Mammary epithelial cell (primary cell): ENCODE measurements at places on chromosomes 2 and 18.

DNA sequence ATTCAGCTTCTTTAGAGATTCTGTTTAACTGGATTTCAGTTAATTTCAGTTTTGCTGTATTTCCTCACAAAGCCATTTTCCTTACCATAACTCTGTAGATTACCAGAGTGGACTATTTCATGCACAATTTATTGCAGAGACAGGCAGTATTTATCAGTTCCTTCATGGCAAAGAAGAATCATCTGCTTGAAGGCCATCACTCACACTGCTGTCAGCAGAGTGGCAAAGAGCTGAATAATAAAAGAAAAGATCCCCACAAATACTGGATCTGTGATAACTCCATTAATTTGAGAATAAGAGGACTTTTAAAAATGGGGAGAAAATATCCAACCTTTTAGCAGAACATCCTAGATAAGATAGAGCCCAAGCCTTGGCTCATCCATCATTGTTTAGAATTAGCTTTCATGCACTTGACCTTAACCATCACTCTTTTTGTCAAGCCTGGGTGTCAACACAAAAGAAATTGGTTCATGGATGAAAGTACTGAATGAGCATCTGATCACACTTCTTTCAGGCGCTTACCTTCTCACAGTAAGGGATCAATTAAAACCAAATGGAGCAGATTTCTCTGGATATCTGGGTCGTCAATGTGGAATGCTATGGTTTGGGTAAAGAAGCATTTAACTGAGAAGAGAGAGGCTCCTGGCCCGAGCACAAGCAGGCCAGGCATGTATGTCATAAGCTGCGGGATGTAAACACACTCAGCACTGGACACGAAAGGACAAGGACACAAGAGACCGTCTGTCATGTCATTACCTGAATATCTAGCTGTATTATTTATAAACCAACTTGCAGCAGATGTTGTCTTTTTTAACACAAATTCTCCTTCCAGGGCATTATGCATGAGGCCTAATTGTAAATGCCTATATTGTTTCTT lies 376.2 kb downstream of the ZNF521 start:
- DNase-seq = no peak

GRCh38 chr2:159456500-159457426 lies 159.6 kb downstream of the BAZ2B start:
- peak; percentile 8 for DNase-seq

GRCh38 chr2:15772681-15773080 lies 167.7 kb upstream of the MYCN start:
- no peak for DNase-seq

- DNase-seq = no peak
Measured at GRCh38 chr2:60490848-60491247, 62.6 kb downstream of the BCL11A start.

- DNase-seq = no peak
Measured at GRCh38 chr2:65053199-65053598, 3.0 kb upstream of the CEP68 start.

- no peak for DNase-seq
Measured at GRCh38 chr2:143716522-143716921, 587.3 kb downstream of the ARHGAP15 start.

- DNase-seq = no peak
Measured at GRCh38 chr2:109105113-109105512, 23.9 kb upstream of the SH3RF3 start.

DNA sequence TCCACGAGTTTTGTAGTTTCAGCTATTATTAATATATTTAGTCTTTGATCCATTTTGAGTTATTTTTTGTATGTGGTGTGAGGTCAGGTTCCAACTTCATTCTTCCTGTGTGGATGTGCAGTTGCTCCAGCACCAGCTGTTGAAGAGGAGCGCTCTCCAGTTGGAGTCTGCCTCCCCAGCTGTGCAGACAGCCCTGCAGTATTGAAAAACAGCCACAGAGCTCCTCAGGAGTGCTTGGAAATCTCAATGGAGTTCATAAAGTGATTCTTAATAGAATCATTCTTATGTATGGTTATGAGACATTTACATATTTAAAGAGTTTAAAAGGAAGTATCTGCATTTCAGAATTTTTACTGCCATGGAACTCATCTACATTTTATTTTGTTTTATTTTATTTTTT lies 17.3 kb downstream of the DGKD start:
- DNase-seq = no peak

DNA sequence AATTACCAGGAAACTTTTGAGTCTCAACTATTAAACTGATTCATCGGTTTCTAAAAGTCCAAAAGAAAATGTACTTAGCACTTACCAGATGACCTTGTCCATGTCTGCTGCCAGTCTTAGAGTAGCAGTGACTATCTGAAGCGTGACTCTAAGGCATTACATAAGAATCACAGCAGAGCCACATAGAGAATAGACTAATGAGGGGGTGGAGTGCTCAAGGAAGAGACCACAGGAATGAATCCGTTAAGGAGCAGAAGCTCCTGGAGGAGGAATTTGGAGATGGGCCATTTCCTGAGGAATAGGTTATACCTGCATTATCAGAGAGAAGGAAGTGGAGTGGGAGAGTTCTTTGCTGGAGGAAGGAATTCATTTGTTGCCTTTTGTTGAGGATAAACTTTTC lies 116.0 kb downstream of the MAP3K20 start:
- DNase-seq = peak; percentile 78

DNA sequence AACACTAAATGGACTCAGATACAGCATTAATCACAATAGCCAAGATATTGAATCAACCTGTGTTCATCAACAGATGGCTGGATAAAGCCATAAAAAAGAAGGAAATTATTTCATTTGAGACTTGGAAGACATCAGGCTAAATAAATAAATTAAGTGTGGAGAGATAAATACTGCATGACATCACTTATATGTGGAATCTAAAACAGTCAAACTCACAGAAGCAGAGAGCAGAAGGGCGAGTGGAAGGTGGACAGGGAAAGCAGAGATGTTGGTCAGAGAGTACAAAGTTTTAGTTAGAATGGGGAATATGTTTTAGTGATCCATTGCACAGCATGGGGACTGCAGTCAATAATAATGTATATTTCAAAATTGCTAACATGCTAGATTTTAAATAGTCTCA lies 207.2 kb downstream of the VAPA start:
- no peak for DNase-seq

DNA sequence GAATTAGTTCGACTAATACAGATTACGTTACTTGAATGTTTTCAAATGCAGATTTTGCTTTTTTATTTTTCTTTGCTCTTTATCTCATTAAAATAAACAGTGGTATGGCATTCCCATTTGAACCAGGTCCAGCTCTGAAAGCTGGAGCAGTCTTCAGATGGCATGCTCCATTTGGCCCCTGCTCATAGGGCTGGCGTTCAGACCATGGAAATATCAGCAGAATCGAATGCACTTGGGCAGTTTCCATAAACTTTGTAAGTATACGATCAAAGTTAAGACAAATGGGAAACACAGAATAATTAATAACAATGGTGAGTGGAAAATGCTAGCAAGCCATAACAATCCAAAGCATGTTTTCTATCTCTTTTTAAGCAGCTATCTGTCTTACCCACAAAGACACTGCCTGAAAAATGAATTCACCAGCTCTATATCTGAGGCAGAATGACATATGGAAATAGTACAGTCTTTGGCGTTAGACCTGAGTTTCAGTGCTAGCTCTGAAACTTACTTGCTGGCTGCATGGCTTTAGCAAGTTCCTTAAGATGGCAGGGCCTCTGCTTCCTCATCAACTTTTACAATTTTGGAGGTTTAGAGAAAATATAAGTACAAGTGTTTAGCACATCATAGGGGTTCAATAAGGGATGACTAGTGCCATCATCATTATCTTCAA lies 131.6 kb downstream of the BCL2 start:
- no peak for DNase-seq

DNA sequence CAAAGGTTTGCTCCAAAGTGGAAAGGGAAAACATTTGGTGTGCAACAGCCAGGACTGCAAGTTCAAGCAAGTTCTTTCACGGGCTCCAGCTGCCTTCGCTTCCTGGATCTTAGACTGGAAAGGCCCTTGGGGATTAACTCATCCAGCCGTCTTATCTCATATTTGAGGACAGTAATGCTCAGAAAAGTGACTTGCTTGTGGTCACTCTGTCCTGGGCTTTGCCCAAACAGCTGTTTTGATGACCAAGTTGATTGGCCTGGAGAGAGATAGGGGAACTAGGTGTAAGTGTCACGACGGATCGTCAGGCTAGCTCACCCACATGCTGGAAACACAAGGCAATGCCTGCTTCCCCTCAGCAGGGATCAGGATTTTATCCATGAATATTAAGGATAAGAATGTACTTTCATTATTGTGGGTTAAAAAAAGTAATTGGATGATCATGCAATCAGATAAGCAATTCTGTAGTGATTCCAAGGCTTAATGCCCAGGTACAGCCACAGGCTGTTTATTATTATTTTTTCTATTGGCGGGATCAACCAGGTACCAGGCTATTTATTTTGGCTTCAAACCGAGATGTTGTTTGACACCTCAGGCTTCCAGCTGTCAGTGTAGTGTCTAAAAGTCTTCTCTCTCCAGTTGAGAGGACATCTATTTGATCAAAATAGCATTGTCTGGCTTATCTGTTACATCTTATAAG lies 162.5 kb upstream of the EPAS1 start:
- DNase-seq = peak; percentile 82

DNA sequence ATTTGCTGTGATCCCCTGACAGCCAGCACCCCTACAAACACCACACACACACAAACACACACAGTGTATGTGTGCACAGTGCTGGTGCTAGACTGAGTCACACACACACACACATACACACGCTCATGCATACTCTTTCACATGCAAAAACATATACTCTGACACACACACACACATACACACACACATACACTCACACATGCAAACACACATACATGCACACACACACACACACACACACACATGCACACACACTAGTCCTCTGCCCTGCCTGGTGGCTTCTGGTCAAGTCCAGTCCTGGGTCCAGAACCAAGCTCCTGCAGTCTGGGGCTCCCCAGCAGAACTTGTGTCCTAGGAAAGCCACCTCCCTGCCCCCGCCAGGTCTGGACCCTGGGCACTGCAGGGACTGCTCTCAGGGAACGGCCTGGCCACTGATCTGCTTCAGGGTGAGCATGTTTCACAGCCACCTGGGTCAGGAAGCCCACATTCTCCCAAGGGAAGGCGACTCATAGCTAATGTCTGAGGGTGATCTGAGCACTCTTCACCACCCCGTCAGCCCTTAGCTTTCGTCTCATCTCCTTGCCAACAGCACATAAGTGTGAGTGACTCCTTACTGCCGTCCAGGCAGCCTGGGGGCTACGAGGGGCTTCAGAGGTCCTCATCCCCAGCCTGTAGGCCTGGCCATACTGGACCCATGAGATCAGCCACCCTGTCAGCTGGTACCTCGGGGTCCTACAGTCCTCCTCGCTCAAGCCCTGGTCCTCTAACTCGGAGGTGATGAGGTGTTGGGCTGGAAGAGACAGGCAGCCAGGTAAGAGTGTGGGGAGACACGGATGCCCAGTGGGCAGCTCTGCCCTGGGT lies 88.1 kb downstream of the MCFD2 start:
- no peak for DNase-seq

DNA sequence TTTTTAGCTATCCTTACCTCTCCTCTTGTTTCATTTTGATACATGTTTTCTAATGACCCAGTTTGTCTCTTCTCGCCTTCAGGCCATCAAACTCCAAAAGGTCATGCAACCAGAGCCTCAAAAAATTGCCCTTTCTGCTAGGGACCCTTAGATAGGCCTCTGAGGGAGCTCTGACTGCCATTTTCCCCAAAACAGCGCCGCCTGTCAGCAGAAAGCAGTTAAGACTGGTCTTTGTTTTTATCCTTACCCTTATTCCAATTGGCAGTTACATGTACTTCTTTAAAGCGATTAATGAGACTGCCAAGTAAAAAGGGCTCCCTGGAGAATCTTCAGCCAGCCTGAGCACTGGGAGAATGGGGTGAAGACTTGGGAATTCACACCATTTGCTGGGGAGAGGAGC lies 55.1 kb upstream of the RIT2 start:
- no peak for DNase-seq
